ENCODE measurements at places on chromosomes 1 and 21.

GRCh38 chr1:189220750-189221149 is 1256.9 kb downstream of the BRINP3 start:
- no peak for DNase-seq

DNA sequence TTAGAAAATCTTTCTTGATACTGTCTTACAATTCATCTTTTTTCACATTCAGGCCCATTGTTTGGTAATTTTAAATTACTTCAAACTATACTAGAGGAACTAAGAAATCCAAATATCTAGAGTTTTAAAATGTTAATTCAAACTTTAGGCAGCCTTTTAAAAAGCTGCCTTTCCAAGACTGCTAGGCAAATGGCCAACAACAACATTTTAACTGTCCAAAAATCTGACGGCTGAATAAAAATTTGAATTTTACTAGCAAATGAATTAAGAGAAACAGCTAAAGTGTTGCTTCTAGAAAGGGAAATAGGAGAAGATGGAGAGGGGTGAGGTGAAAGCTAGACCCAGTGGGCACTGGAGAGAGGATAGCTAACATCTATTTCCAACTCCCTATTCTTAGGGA is 17.2 kb downstream of the DPYD start:
- DNase-seq = no peak

DNA sequence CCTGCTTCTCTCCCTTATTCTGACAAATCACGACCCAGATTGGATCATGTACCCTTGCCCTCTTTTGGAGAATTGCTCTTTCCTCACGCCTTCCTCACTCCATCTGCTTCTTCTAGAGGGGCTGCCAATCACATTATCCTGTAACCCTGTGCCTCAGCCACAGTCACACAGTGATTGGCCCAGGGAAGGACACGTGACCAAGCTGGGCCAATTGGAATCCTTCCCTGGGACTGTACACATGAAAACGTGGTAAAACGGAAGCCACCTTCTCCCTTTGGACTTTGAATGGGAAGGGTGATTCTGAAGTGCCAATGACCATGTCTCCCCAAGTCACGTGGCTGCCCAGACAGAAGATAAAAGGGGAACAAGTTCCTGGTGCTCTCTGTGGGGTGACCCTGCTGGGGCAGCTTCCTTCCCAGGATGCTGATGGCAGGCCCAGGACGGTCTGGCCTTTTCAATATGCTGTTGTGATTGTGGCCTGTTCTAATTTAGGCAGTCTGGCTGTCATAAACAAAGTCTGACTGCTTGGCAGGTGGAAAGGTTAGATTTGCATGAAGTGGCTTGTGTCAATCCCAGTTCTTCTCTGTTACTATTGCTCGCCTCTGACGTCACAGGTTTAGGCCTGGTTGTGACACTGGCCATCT is 92.9 kb downstream of the UBIAD1 start:
- DNase-seq = no peak

DNA sequence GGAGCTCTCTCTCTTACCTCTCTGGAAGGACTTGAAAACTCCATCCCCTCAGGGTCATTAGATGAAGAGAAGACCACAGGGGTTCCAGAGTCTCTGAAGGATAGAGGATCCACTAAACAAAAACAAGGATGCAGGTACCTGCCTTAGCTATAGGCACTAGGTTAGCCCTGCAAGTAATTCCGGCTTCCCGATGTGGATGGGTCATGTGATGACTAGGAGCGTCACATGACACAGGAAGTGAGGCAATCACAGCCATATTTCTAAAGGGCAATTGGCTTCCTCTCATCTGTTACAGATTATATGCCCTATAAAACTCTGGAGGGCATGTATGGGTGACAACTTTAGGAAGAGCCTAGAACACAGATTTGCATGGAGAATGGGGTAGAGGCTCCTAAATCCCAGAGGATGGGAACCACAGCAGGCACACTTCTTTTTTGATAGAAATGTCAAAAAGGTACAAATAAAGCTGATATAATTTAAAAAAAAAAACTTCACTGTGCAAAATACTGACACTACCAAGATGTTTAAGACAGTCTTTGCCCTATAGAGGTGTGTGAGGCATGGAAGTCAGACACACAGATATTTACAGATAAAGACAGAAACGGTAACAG is 14.1 kb downstream of the ENTREP3 start:
- DNase-seq = no peak

DNA sequence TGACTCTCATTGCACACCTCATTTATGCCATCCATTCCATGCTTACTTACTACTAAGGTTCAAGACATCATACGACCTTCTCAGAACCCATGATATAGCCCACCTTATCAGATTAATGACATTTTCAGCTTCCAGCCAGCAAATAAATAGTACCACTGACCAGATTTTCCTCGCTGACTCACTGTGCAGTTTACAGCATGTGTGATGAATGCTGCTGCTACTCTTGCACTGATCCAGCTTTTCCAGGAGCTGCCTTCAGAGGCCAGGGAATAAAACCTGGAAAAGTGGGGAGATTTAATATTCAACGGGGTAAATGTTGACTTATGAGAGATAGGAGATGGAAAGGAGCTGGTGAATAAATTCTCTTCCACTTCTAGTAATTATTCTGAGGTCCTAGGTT is 247.1 kb downstream of the COL11A1 start:
- DNase-seq = no peak

DNA sequence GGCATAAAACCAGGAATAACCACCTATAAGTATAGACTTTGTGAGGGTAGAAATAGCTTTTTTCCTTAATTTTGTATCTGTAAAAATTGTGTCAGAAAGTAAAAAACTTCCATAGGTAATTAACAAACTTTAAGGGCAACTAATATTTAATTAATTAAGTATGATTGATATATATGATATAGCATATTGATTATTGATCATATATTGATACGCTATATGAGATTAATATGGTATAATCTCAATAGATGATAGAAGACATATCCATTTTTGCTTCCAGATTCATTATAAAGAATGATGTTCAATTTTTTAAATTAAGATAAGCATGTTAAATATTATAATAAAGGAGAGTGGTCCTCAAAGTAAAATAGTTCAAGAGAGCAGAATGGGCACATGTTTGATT is 99.3 kb upstream of the VAV3 start:
- DNase-seq = no peak

DNA sequence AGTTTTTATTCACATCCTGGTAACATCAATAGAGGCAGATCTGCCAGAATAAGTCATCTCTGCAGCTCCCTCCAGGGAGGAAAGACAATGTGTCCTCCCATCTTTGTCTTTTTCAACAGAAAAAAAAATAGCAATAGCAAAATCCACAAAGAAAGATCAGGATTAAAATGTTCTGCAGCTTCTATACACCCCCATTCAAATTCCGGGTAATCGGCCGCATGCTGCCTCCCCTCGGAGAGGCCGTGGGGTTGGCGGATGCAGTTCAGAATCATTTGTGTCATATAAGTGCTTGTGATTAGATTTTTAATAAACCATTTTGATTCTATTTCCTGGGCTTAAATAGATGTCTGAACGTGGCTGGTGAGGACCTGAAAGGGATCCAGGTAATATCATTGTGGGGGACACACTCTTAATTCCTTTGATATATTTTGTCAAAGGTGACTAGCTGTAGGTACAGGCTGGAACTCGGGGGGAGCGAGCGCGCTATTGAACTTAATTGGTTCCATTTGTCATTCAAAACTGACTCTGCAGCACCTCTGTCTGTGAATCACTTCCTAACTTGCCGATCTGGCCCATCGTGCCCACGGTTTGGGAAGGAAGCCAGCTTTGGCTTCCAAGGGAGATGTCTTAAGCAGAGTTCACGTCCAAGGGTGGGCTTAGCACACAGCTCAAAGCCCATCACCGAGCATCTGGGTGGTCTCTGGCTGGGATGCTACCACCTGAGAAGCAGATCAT is 85.6 kb upstream of the ARHGEF16 start:
- no peak for DNase-seq

- DNase-seq = no peak
These were observed 34.1 kb upstream of the PKN2 start for GRCh38 chr1:88649932-88650331.

- DNase-seq = no peak
These were observed 181.0 kb downstream of the DHRS3 start for GRCh38 chr1:12436817-12437599.

GRCh38 chr1:110857964-110858948 is 14.7 kb upstream of the CD53 start:
- no peak for DNase-seq

DNA sequence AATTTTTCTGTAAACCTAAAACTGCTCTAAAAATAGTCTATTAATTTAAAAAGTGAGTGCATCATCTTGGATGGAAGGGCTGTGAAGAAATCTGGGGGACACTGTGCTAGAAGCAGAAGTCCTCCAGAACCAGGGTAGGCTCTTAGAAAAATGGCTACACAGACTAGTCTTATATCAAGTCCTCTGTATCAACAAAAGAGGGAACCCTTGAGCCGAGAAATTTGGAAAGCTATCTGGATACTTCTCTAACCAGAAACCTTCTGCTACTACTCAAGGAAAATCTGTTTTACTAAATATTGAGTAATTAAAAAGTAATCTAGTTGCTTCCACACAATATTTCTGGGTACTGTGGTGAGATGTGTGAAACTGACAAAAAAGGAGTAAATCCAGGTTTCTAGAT is 92.1 kb downstream of the WDR3 start:
- no peak for DNase-seq

DNA sequence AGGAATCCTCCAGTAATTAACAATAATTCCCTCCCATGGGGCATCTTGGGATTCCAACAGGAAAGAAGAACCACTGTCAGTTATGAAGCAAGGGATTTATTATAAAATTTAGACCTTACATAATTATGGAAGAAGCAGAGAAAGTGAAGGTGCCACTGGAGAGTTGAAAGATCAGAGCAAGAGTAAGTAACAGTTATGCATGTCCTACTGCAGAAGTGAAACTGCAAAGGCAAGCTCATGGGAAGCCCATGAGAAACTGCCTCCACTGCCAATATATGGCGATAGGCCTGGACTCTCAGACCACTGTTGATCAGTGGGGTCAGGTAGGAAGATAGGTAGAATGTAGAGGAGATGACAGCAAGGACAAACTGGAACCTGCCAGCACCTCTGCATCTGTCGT is 123.6 kb upstream of the ZNF648 start:
- no peak for DNase-seq

DNA sequence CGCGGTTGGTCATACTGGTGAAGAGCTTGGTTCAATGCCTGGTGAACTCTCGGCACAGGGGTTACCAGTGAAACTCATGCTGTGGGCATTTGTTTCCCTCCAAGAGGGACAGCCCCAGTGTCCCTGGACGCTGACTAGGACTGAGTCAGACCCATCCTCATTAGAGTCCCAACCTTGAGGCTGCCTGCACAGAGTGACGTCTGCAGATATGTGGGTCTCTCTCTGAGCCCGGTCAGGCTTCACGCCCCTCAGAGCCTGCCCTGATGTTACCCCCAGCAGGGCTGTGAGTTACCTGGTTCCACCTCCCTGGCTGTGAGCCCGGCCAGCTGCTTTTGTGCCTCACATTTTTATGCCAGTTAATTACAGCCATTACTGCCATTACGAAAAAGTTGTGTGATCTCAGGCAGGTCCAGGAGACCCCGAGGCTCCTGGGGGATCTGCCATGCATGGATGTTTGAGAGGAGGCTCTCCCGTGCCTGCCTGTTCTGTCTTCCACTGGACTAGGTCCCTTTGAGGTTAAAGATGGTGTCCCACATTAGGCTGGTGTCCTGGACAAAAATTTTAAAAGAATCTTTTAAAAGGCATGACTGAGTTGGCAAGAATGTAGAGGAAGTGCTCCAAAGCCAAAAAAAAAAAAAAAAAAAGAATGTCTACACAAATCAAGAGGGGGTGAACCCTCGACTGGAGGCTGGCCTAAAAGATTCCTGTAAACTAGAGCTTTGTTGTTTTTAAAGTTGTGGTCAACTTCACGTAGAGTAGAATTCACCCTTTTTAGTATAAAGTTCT is 36.6 kb upstream of the PADI1 start:
- no peak for DNase-seq

DNA sequence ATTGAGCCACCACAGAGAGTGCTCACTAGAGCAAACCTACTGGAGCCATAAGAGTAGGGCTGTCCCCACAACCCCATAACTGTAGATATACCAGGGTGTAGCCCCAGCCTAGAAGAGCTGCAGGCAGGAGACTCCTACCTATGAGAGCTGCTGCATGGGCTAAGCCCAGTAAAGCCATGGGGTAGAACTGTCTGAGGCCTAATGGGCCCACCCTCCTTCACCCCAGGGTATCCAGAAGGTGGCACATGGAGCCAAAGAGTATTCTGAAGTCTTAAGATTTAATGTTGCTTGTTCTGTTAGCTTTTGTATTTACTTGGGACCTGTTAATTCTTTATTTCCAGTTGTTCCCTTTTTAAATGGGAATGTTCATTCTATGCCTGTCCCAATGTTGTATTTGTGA is 1193.7 kb upstream of the ADGRL2 start:
- DNase-seq = no peak

GRCh38 chr1:31843506-31843905 is 27.7 kb upstream of the SPOCD1 start:
- no peak for DNase-seq

GRCh38 chr1:58629031-58629462 is 52.0 kb upstream of the TACSTD2 start:
- no peak for DNase-seq

GRCh38 chr1:214660900-214661299 is 57.9 kb downstream of the CENPF start:
- DNase-seq = no peak

DNA sequence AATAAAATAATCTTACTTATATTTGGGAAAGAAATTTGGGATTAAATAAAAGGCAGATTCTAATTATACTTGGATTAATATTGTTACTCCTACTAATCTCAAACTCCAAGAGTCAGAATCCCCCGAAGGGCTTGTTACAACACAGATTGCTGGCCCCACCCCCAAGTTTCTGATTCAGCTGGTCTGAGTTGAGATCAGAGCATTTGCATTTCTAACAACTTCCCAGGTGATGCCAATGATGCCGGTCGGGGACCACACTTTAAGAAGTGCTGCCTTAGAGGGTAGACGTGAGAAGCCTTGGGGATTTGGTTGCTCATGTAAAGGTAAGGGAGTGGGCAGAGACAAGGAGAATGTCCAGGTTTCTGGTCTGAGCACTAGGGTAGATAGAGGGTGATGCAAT is 47.2 kb downstream of the FMN2 start:
- DNase-seq = no peak

- no peak for DNase-seq
These were observed 64.6 kb upstream of the SPAG17 start for GRCh38 chr1:118249641-118250040.

DNA sequence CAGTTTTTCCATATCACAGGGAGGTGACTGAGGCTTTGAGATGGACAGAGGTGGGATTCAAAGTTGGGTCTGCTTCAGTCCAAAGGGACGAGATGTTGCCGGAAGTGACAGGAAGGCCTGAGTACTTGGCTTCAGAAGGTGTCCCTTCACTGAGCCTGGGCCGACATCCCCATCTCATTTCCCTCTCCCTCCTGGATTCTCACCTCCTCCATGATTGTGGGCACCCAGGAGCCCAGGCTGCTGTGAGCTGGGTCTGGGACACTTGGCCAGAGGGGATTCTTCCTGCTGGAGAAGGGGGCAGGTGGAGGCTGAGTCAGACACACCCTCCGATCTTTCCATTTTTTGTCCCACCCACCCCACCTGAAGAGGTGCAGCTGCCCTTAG is 2.8 kb upstream of the MRPS15 start:
- no peak for DNase-seq

- DNase-seq = no peak
These were observed 289.5 kb downstream of the SIPA1L2 start for GRCh38 chr1:232340446-232340845.
